Activated T-helper 2 cell treated with anti-CD3 and anti-CD28 coated beads, Interferon-gamma antibody, Interleukin-2, Interleukin-4, amounts not matched to agents 10 μg/mL and 5 μg/mL and 100 μg/mL, durations not matched to agents 14 hours and 24 hours and 36 hours (primary cell): ENCODE measurements at places on chromosomes 4 and X. TPM values are rescaled to one million over a fixed set of nuclear protein-coding genes. Genes with fewer than 3 reads are reported as not detected.

- no peak for DNase-seq
Measured at GRCh38 chrX:72097098-72097497, 34.6 kb downstream of the RTL5 start.

Gene WDR19
- total RNA-seq = 8.9 and 10.5 TPM in 2 replicates

DNA sequence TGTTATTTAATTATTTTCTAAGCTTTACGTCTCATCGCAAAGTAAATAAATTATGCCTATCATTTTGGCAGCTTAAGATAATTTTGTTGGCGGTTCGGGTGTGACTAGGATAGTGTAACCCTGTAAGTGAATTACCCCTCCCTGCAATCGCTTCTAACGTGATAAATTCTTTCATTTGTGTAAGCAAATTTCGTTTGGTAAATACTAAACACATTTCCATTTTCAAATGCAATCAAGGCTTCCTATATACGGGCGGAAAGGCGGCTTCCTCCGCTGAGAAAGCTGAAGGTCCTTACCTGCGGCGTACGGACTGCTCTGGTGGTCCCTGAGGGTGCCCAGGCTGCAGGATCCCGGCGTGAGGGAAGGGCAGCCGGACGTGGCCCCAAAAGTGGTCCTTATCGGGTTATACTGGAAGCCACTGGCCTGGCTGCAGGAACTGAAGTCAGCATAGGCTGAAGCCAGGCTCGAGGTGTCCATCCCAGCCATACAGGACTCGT lies 403 bp downstream of the PHOX2B start:
- no peak for DNase-seq

- no peak for DNase-seq
Measured at GRCh38 chr4:95831166-95831565, 8.7 kb upstream of the PDHA2 start.
